Activated CD4-positive, alpha-beta T cell treated with anti-CD3 and anti-CD28 coated beads for 36 hours (primary cell): ENCODE measurements at places on chromosomes 6 and 20. TPM values are rescaled to one million over a fixed set of nuclear protein-coding genes. Genes with fewer than 3 reads are reported as not detected.
A peak's percentile ranks its signal among the peaks of the same experiment; 100 is the strongest.

DNA sequence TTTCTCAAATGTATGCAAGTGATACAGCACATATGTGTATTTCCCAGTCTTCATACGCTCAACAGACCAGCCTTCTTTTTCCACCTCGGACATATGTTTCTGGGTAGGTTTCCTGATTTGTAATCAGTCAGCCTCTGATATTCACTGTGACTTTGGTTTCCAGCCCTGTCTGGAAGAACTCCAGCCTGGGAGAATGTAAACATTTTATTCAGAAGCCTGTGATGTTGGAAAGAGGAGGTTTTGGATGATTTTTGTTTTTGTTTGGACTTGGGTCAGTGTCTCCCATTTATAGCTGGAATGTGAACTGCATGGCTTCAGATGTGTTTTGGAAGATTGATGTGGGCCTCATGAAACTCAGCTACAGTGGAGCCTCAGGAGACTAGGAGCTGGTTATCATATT, 172.2 kb upstream of the CENPW start:
- no peak for DNase-seq

Gene TREML2
- 7.1 TPM for total RNA-seq

DNA sequence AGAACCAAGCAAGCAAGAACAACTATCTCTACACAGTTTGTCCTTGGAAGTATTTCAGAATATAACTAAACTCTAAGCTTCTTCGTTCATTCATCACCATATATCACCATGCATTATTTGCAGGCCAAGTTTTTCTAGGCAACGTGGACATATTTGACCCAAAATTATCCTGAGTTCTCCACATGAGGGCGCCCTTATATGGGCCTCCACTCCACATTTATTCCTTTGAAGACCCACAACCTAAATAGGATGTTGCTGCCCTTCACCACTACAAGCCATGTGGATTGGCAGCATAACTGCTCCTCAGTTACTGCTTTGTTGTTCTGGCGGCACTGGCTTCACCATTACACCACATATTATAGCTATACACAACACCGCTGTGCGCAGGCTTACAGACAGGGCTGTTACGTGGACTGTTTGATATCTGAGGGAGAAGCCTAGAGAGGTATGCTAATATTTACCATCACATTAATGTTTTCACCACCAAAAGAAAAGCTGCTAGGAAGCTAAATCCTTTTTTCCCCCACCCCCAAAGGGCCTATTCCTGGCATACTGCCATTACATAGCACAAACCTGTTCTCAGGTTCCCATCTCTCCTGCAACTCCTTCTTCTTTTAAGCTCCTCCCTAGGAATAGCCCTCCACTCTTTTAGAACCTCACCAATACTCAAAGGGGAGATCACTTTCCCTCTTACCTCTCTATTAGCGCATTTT, 411.7 kb downstream of the C6orf118 start:
- DNase-seq, result no peak

DNA sequence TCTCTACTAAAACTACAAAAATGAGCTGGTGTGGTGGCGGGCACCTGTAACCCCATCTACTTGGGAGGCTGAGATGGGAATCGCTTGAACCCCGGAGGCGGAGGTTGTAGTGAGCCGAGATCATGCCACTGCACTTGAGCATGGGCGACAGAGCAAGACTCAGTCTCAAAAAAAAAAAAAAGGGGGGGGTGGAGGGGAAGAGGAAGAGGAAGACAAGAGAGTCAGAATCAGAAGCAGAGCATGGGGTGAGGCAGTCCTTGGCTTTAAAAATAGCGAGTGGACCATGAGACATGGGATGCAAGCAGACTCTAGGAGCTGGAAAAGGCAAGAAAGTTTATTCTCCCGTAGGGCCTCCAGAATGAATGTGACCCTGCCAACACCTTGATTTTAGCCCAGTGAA, 3.9 kb upstream of the SLC9A8 start:
- no peak for DNase-seq

DNA sequence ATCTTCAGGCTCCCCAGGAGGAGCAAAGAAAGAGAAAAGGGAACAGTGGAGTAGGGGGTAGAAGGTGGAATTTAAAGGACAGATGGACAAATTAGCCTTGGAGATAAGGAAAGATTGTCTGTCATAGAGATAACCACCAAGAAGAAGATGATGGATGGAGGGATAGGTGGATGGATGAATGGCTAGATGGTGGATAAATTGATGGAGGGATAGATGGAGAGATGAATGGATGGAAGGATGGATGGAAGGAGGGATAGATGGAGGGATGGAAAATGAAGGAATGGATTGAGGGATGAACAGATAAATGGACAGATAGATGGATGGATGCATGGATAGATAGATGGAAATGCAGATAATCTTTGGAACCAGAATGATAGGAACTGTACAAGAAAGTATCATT, 102.8 kb downstream of the TNFAIP3 start:
- no peak for DNase-seq

Gene SIRPG
- total RNA-seq, result 34.3 TPM

Gene TUBB2B
- total RNA-seq, result not detected

Gene XKR7
- total RNA-seq, result 0.02 TPM

Gene NKX2-2
- total RNA-seq, result not detected

Gene CD40
- 4.0 TPM for total RNA-seq

Gene DEFB132
- total RNA-seq, result not detected

Gene HDGFL1
- not detected for total RNA-seq

DNA sequence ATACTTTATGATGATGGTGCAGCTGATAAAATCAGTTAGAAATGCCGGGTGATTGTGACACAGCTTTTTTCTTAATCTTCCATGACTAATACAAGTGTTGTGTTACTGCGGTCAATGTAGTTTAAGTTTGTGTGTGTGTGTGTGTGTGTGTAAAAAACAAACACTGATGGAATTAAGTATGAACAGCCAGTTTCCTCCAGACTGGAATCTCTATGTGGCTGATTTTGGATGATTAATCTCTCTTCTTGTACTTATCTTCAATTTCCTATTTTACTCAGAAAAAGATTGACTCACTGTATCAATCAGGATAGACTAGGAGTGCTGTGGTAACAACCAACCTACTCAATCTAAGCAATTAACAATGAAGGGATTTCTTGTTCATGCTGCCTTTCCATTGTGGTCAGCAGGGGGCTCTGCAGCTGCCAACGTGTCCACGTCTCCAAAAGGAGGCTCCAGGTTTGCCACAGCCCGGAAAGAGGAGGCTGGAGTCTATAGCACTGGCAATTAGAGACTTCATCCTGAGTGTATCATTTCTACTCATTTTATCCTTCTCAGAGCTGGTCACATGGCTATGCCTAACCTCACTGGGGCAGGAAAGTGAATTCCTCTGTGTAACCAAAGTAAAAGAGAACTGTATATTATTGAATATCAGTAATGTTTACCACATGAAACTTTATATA, 107.7 kb downstream of the CD109 start:
- DNase-seq, result no peak

Gene ARMH2
- total RNA-seq, result not detected

Gene VWA7
- 1.5 TPM for total RNA-seq

Gene ID4
- total RNA-seq, result not detected

- DNase-seq, result no peak
Observed at GRCh38 chr6:81487489-81487888, 265.0 kb downstream of the TENT5A start.

Gene KIAA0408
- total RNA-seq, result 2.6 TPM

Gene NCOA3
- 76.4 TPM for total RNA-seq

GRCh38 chr6:145212813-145213212, 522.5 kb downstream of the EPM2A start:
- no peak for DNase-seq

DNA sequence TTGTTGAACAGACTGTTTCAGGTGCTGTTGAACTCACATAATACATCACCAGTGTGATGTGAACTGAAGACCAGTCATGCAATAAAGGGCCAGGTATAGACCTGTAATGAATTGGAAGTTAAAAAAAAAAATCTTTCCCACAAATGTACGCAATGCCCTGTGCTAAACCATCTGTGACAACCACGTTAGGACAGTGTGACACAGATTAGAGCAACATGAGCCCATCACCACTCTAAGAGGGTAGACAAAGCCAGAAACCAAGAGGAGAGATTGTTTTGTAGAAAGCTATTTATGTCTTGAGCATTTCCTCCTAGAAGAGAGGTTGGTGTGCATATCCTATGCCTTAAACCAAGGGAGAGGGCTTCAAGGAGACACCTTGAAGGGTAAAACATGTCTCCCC, 77.0 kb upstream of the BEND6 start:
- no peak for DNase-seq

Gene MGME1
- total RNA-seq, result 29.7 TPM

DNA sequence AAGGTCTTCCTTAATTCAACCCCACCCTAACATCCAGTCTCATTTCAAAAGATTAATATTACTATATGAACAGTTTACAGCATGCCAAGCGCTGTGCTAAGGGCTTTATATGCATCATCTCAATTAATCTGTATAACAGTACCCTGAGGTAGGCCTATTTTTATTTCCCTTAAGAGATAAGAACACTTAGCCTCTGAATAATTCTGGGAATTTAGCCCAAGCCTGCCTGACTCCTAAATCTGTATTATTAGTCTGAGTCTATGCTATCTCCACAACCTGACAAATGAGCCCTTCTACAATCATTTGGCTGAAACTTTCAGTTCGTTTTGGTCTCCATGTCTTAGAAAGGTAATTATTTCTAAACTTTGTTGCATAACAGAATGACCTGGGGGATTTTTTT, 77.7 kb upstream of the SAMD5 start:
- DNase-seq, result no peak

DNA sequence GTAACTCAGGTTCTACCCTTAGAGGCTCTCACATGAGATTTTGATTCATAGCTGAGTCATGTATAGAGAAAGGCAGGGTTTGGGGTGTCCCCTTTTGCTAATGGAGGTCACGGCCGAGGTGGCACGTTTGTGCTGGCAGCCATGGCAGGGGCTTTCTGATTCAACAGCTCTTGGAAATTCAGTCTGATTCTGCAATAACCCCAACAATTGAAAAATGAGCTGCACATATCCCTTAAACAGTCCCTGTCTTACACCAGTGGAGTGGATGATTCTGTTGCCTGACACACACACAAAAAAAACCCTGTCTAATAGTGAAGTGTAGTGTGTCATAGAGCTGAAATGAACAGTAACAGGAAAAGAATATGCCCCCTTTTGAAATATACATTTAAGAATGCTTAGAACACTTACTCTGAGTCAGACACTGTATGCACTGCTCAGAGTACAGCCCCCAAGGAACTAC, 40.4 kb upstream of the ARG1 start:
- DNase-seq, result peak; percentile 81

Gene ZSCAN31
- total RNA-seq, result 1.3 TPM

Gene MRAP2
- not detected for total RNA-seq

Gene LAMP5
- not detected for total RNA-seq

- no peak for DNase-seq
Observed at GRCh38 chr6:163333701-163334663, 80.5 kb upstream of the QKI start.

DNA sequence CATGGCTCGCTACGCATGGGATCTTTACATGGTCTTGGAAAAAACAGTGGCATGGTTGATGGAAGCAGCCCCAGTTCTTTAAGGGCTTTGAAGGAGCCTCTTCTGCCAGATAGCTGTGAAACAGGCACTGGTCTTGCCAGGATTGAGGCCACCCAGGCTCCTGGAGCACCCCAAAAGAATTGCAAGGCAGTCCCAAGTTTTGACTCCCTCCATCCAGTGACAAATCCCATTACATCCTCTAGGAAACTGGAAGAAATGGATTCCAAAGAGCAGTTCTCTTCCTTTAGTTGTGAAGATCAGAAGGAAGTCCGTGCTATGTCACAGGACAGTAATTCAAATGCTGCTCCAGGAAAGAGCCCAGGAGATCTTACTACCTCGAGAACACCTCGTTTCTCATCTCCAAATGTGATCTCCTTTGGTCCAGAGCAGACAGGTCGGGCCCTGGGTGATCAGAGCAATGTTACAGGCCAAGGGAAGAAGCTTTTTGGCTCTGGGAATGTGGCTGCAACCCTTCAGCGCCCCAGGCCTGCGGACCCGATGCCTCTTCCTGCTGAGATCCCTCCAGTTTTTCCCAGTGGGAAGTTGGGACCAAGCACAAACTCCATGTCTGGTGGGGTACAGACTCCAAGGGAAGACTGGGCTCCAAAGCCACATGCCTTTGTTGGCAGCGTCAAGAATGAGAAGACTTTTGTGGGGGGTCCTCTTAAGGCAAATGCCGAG, 78.2 kb downstream of the ASXL1 start:
- no peak for DNase-seq

Gene ANKRD6
- total RNA-seq, result 2.8 TPM

DNA sequence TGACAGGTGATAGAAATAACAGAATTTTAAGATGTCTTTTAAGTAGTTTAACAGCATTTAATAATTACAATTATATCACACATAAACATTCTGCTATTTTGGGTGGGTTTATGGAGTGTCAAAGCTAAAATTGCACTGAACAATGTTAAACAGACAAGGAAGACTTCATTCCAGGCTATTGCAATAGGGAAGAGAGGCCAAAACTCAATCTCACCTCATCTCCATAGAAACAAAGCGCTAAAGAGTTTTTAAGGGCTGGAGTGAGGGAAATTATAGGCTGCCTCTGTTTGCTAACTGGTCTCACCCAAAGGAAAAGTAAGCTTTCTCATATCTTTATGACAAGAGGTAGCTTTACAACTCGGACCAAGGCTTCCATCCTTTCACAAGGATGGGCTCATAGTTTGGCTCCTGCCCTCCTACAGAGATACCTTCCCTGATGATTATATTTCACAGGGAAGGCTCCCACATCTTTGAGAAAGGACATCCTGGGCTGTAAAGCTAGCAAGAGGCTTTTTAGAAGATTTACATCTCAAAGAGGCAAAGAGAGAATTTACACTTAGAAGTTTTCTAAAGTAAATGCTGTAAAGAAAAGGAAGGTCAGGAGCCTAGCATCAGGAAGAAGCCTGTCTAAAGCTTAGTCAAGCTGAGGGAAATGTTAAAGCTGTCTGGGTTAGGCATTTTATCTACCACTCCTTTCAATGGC, 350.2 kb upstream of the IMPG1 start:
- DNase-seq, result no peak

Gene RBBP9
- total RNA-seq, result 20.6 TPM

Gene PLCB4
- 0.02 TPM for total RNA-seq

- no peak for DNase-seq
Observed at GRCh38 chr20:11652128-11652527, 265.6 kb upstream of the BTBD3 start.

DNA sequence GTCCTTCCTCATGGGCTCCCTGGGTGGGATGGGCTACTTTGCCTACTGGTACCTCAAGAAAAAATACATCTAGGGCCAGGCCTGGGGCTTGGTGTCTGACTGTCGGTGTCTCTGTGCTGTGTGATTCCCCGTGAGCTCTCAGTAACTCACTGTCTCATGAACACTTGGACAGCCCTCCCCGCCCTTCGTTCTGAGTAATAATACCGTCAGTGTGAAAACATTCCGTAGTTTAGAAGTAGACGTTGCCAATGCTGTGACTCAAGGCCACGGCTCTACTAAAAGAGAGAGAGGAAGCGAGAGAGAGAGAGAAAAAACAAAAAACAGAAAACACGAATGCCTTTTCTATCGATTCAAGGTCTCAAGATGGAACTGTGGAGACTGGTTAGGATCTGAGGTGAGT, 31.8 kb downstream of the FITM2 start:
- no peak for DNase-seq

Gene GGTLC1
- total RNA-seq, result not detected

Gene TNFRSF6B
- total RNA-seq, result 0.21 TPM
